ENCODE measurements at places on chromosomes 16 and 17.

- no peak for DNase-seq
Observed at GRCh38 chr16:70709457-70709856, 23.6 kb upstream of the MTSS2 start.

DNA sequence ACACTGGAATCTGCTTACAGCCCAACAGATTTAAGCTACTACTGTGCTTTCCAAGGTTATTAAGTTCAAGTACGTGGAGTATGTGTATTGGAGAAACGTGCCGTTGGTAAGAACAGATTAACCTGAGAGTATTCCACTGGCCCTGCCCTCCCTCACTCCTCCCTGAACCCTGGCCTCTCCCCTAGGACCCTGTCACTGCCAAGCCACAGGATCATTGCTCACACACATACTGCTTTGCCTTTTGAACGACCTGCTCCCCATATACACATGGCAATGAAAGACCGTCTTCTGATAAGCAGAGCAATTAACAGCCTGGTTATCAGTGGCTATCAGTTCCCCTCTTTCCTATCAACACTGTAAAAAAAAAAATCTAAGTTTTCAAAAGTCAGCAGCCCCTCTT, 458.9 kb upstream of the DYNLRB2 start:
- DNase-seq = no peak

GRCh38 chr17:48294806-48295361, 135.1 kb downstream of the SKAP1 start:
- DNase-seq = no peak

DNA sequence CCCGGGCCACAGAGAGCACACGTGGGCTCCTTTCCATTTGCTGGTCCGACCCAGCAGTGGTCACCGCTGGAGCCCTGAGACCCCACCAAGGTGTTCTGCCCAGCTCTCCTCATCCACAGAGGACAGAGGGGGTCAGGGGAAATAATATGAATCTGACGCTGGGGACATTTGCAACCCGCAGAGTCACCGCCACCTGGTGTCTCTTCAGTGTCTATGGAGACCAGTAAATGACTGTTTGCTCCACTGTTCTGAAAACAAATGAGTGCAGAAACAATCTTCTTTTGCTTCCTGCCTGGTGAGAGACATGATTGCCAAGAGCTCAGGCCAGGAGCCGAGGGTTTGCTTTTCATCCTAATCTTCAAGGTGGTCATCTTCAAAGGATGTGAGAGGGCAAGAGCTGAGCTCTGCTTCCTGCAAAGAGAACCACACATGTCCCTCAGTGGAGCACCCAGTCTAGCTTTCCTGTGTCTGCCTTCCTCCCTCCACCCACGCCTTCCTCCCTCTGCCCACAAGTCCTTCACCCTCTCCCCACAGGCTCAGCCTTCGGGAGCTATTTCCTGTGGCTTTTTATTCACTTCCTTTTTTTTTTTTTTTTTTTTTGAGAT, 14.7 kb upstream of the KLHDC4 start:
- DNase-seq = peak; percentile 83

GRCh38 chr16:23514381-23515152, 4.3 kb upstream of the GGA2 start:
- DNase-seq = peak; percentile 37

DNA sequence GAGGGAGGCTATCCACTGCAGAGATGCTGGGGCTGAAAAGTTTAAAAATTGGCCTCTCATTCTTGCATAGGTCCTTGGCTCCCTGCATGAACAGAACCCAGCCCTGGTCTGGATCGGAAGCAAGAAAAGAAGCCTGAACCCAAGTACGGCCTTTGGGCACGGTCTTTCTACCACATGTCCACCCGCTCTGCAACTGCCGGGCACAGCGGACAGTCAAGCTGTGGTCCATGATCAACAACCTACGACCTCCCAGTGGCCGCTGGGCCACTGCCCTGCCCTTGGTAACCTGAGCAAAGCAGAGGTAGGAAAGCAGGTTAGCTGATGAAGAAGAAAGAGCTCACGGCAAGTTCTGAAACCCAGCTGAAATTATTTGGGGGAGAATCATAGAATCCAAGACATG, 3.6 kb downstream of the ABCC12 start:
- DNase-seq = no peak

GRCh38 chr17:19709841-19710240, 6.5 kb downstream of the SLC47A2 start:
- no peak for DNase-seq

- peak; percentile 85 for DNase-seq
Observed at GRCh38 chr17:38867179-38867967, 2.5 kb upstream of the LASP1 start.

DNA sequence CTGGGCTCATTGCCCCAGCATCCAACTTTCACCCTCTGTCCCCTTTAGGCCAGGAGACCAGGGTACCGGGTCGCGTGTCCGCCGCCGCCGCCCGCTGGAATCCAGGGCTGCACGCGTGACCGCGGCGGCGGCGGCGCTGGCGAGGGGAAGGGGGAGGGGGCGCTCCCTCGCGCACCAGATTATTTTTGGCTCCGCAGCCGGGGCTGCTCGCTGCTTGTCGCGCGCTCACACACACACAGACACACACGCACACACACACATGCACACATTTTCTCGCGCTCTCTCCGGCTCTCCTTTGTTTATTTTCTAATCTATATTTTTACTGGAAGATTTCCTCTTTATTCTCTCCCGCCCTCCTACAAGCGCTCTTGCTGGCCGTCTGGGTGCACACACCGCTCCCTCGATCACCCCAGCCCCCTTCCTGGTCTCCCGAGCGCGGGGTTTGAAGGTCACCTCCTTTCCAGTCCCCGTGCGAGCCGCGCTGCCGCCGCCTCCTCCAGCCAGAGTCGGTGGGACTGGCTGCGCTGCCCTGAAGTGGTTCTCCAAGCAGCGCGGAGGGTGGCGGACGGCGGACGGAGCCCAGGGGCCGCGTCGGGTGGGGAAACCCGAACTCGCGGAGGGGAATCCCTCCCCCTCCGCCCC, 921.4 kb upstream of the EEF2KMT start:
- DNase-seq = no peak

- DNase-seq = no peak
Observed at GRCh38 chr16:53556521-53556920, 53.5 kb upstream of the AKTIP start.

DNA sequence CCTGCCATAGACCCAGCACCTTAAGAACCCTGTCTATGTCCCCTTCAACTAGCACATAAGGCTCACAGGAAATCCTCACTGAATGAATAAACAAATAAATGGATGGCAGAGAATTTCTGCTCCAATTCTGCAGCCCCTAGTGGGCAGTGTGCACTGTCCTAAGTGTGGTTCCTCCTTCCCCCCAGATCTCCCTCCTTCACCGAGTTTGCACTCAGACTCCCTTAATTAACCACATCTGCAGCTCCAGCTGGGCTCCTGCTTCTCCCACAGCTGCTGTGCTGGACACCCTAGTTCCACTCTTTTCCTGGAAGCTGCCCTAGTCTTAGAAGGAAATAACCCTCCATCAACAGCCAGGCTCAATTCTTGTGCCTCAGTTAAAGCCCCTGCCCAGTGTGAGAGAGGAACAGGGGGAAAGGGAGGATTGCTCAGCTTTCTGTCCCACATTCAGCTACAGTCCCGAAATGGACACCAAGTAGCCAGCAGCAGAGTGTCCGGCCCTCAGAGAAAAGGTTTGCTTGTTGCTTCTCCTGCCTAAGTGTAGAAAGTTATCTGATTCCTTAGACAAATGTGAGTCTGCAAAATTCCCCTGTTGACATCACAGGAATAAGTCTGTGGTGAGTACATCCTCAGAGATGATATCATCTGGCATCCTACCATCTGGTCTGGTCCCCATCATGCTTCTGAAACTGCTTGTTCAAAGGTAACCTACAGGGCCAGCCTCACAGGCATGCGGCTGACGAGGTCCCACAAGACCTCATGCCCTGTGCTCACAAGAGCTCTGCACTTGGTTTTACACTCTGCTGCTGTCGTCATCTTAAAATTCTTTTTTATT, 12.3 kb downstream of the LRRC3C start:
- DNase-seq = peak; percentile 76

DNA sequence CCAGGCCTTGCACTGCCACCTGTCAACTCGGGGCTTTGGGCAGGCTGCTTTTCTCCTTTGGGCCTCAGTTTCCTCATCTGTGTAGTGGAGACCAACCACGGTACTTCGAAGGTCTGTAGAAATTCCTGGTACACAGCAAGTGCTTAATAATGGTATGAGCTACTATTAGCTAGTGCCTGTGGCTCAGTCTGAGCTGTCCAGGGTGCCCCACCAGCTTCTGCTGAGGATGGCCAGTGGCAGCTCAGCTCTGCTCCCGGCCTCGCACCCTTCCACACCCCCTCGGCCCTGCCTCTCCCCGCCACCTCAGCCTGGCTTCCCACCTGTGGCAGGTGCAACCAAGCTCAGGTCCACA, 26.2 kb upstream of the PLCG2 start:
- no peak for DNase-seq

GRCh38 chr17:68297195-68297594, 5.9 kb downstream of the ARSG start:
- DNase-seq = no peak

DNA sequence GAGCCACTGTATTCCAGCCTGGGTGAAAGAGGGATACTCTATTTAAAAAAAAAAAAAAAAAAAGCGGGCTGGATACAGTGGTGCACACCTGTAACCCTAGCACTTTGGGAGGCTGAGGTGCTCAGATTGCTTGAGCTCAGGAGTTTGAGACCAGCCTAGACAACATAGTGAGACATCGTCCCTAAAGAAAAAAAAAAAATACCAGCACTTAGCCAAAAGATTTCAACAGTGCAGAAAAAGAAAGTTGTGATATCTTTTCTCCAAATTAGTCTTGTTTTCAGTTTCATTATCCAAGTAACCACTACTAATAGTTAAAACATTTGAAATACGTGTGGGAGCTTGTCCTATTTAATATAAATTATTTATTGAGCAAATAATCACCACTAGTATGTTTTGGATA, 48.7 kb downstream of the TENT4B start:
- DNase-seq = no peak

DNA sequence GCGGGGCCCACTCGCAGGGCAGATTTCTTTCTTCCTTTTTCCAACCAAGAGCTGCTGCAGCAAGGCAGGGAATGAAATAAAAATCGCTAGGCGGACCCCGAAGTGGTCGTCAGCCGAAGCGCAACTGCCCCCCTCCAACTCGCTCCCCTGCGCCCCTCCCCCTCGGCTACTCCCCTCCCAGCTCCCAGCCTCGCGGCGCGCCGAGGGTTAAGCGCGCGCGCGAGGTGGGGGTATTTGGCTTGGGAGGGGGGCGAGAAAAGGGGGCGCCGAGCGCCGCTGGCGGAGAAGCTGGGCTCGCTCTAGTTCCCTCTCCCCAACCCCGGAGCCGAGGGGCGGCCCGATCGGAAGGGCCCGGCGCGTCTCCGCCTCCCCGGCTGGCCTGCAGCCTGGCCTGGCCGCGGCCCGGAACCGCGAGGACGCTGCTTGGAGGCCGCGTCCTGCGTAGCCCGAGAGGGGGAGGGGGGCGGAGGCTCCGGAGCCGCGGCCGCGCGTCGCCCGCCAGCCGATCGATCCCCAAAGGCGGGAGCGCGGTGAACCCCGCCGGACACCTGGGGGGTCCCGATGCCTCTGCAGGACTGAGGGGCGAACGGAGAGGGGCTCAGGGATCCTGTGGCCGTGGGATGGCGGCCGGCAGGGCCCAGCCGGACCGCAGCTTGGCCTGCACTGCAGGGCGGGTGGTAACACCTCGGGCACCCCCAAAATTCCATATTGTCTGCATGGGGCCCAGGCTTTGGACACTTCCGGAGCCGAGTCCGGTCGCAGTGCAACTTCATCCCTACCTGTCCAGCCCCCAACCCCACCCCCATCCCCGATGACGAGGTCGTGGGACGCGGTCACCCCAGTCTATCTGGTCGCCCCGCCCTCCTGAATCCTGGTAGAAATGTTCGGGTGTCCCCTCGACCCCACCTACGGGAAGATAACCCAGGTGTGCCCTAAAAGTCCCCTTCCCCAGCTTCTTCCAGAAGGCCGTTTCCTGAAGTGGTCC, 4.9 kb upstream of the CBX4 start:
- peak; percentile 25 for DNase-seq

DNA sequence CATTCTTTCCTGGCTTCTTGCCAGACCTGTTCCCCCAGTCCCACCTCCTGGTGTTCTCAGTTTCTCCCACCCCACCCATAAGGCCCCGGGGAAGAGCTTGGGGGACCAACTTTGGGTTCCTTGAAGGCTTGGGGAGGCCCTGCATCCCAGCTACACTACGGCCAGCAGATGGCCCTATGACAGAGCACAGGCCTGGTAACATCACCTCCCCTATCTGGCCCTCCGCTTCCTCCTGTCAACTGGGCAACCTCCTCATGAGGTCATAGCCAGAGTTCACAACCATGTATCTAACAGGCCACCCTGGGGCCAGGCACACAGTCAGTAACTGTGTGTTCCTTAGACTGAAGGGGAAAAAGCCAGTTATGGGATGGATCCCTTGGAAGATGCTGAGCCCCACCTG, 31.4 kb downstream of the MYO15A start:
- DNase-seq = no peak

DNA sequence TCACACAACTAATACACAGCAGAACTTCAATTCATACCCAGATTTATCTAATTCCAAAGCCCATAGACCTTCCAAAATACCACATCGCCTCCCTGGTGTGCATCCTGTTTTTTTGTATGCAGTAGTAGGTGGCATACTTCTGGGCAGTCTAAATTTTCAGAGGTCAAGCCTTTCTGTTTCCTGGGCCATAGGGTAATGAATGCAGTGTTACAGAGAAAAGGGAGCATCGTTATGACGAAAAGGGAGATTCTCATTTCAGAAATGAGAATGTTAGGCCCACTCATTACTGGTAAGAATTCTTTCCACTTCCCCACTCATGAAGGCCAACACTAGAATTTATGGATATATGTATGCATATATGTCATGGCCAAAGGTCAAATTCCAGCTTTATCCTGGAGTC, 267.8 kb upstream of the ASIC2 start:
- DNase-seq = no peak

DNA sequence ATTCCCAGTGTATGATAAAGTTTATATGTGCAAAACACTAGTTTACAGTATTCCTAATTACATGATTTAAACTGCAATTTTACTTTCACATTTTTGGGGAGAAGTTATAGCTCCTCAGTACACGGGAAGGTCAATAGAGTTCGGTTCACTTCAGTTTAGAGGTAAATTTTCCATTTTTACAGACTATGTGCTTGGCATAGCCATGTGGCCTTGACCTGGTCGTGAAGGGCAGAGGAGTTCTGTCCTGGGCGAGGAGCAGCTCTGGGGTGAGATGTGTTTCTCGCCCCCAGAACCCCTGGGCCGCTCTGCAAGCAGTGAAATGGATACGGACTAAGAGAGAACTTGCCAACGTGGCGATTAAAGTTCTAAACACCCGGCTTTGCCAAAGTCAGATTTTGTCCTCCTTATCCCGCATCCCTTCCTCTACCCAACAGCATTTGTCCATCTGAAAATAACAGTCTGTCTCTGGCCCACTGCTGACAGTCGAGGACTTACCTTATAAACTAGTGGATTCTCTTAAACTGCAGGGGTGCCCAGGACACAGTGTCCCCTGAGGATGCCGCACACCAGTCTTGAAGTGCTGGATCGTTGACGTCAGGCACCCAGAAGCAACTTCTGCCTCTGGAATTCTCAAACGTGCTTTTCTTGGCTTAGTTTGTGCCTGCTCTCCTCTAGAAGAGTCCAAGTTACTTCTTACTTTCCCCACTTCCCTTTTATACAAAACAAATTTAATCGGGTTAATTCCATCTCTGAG, 1.5 kb upstream of the SIAH1 start:
- DNase-seq = no peak

- DNase-seq = peak; percentile 82
Observed at GRCh38 chr17:20121359-20122253, 112.4 kb downstream of the SPECC1 start.

GRCh38 chr17:58382108-58382871, 30.3 kb upstream of the SUPT4H1 start:
- DNase-seq = no peak

- DNase-seq = no peak
Observed at GRCh38 chr16:15518381-15519351, 84.3 kb downstream of the BMERB1 start.

Data from activated CD4-positive, alpha-beta T cell treated with anti-CD3 and anti-CD28 coated beads for 36 hours (primary cell).